CD4-positive, alpha-beta T cell treated with Interleukin-4 for 4 hours (primary cell): ENCODE measurements at places on chromosomes 5 and 9.

DNA sequence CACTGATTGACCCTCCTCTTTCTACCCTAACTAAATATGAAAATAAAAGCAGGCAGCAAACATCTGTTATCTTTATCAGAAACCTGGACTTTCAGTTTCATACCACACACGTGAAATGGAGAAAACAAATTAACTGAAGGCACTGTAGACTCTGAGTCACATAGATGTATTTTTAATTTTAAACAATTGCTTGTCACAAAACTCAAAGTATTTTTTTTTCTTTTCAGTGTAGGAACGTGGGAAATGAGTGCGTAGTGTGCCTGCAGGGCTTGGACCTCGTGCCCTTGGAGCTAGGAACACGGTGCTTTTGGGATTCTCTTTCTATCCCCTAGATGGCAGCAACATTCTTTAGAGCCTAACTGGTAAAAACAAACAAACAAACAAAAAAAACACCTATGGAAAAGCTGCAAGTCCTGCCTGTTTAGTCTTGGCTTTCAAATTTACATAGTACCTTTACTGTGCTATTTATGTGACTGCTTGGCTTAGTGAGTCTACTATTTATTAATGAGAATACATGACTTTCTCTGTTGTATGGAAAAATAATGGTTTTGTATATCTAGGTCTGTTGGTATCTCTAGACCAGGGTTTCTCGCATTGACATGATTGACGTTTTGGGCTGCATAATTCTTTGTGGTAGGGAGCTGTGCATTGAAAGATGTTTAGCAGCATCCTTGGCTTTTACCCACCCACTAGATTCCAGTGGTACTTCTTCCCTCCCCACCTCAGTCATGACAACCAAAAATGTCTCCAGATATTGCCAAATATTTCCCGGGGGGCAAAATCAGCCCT, 16.8 kb upstream of the ACTBL2 start:
- peak; percentile 15 for DNase-seq

DNA sequence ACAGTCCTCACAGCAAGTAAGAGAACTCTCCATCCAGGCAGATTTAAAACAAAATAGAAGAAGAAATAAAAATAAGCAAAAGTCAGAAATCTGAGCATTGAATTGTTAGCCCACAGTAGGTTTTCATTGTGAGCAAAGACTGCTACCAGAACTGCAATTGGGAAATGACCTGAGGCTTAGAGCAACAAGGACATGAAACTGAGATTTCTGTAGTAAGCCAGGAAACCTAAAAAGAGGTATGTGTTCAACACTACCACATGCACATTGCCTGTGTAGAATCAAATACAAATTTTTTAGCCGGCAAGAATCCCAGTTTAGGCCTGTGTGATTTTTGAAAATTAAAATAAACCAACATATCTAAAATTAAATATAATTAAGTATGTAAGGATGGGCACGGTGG, 928.4 kb upstream of the WWC1 start:
- no peak for DNase-seq

GRCh38 chr5:67720162-67720772, 495.3 kb upstream of the PIK3R1 start:
- DNase-seq = no peak

GRCh38 chr9:84270847-84271530, 69.6 kb downstream of the SLC28A3 start:
- no peak for DNase-seq

DNA sequence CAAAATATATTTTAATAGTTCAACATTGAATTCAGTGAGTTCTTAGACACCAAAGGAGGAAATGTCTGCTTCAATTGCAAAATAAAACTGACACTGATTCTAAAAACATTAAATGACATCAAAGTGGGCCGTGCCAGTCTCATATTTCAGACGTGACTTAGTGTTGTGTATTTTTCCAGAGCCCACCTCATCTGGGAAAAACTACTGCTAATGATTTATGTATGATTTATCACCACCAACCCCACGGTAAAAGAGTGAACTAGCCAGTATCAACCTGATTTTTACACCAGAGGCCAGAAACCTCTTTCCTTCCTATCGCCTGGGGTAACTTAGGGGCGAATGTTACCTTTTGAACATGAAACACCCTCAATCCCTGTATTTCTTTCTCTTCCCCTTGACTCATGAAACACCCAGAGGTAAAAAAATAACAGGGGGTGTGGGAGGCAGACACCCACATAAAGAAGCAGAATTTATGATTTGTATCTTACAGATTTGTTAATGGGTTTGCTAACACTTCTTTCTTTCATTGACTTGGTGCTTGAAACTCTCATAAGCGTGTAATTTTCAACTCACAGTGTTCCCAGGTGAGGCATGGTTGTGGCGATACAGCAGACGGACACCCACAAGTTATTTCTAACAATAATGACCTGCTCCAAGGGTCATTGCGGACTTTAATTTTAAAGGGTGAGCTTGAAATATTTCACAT, 56.4 kb upstream of the FANCC start:
- no peak for DNase-seq

DNA sequence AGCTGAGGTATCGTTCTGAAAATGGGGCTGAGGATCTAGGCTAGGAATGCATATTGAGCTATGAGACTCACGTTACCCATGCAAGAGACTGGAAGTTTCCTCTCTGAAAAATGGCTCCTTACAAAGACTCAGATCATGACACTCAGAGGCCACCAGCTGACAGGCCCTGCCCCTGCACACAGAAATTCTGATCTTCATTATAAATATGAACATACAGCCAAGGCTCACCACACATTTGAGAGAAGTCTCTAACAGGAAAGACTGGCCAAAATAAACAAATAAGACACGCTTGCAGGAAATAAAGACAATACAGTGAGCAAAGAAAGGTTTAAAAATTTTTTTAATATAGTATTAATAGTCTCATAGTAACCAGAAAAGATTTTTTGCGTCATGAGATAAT, 365.9 kb downstream of the NFIB start:
- DNase-seq = no peak

GRCh38 chr5:17012289-17012688, 76.2 kb upstream of the MYO10 start:
- no peak for DNase-seq
